GF-D8 (cell line): ENCODE measurements at places on chromosomes 11 and 22.

- no peak for DNase-seq
Observed at GRCh38 chr11:47254386-47254785, 3.4 kb upstream of the NR1H3 start.

DNA sequence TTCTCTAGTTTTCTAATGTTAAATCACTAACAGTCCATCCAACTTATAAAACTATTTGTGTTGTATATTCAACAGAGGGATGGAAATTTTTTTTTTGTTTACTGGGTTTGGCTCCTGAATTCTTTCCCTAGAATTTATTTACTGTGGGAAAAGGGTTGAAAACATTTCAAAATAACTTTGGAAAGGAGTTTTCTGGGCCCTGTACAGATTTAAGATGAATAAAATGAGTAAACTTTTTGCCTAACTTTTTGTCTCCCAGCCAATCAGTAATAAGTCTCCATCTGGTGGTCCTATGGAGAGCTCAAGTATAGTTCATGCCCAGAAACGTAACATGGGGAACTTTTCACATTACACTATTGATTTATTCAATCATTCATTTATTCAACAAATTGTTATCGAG is 16.7 kb upstream of the PRSS23 start:
- DNase-seq: no peak

- DNase-seq: no peak
Observed at GRCh38 chr11:82080160-82080559, 653.5 kb downstream of the FAM181B start.

DNA sequence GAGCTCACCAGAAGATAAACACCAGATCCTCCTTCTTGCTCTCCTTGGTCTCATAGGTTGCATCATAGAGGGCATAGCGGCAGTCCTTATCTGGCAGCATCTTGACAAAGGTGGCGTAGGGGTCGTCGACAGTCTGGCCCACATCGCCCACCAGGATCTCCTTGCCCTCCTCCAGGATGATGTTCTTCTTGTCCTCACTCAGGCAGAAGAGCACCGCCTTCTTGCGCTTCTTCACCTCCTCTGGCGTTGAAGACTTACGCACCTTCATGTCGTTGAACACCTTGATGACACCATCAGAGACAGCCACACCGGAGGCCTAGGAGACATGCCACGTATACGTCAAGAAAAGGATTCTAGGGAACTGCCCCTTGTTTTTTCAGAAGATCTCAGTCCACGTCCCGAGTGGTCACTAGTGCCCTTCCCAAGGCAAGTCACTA is 2.0 kb downstream of the CFL1 start:
- no peak for DNase-seq

DNA sequence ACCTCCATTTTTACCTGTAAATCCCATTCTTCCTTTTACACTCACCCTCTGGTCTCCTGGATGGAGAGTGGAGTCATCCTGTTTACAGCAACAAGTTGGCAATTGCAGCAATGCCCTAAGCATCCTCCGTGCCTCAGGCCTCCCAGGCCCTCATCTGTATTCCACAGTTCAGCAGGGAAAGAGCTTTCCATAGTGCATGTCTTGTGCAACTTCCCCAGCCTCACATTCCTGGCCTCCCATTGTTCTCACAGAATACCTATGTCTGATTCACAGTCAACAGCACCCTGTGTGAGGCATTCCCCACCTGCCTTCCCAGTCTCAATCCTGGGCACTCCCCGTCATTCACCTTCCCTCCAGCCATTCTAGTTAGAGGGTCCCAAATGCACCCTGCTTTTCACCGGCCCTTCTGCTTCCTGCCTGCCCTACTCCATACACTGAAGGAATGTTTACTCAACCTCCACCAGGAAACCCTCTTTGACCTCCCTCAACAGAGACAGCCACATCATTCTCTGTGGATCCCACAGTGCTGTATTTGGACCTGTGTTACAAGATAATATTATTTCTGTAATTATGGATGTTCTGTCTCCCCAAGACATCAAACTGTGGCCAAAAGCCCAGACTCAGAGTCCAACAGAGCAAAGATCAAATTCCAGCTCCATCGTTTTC is 405.7 kb downstream of the BUD13 start:
- DNase-seq: no peak

DNA sequence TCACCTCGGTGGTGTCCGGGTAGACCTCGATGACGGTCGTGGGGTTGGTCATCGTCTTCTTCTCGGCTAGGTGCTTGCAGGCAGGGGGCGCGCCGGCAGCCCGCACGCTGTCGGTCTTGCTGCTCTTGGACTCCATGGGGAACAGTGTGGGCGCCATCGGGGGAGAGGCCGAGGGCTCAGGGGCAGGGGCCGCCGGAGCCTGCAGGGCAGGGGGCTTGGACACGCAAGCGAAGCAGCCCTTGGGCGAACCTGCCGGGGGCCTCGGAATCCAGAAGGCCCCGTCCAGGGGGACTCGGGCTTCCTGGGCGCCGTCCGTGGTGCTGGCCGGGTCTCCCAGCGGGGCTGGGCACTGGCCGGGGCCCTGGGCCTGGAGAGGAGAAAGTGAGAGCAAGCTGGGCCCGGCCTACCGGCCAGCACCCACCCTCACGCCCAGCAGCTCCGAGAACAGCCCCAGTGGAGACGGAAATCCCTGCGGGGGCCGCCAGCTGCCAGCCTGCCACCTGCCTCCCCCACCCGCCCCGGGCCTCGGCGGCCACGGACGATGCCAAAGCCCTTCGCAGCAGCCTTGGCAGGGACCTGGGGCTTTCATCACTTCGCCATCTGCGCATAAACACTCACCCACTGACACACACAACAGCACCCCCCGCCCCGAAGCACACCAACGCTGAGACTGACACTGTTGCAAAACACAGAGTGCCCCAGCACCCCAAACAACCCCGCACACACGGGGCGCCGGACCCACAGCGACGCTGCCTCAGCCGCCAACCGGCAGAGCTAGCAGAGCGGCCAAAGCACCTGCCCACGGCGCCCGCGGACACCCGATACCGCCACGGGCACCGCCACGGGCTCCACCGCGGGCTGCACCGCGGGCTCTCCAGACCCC is 2.4 kb downstream of the IFITM10 start:
- DNase-seq: no peak

GRCh38 chr11:127997594-127997993 is 589.8 kb downstream of the ETS1 start:
- DNase-seq: no peak
